ENCODE measurements at places on chromosomes 4 and X. TPM values are rescaled to one million over a fixed set of nuclear protein-coding genes. Genes with fewer than 3 reads are reported as not detected.

DNA sequence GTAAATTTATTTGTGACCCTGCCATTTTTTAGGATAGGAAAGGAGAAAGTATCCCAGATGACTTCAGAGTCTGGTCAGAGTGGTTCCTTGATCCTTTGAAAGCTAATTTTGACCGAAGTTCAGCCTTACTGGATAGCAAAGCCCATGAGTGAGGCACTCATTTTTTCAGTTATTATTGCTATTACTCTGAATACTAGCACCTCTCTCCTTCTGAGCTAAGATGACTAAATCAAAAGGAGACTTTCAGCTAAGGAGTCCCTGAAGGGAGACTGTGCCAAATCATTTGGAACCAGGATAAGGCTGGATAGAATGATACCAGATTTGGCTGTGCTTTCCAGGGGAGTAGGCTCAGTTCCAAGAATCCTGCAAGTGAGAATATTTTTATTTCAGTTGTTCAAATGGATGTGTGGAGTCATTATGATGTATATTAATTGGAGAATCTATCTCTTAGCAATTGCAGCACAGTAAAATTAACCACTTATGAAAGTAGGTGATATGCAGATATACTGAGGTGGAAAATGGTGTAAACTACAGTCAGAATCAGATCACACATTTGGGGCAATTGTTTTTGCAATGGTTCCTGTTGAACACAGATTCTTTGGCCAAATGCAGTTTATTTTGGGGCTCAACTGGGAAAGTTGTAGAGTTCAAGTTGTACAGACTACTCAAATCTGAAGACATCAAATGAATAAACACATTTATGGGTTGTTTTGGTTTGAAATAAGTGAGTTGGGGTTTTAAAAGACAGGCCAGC lies 1.2 kb downstream of the P2RY10 start:
- H3K36me3 ChIP-seq, result peaks cover 36% of the 10 kb centered on the region
- peak overlapping the region; percentile 95 for H3K4me3 ChIP-seq
- DNase-seq, result no peak

DNA sequence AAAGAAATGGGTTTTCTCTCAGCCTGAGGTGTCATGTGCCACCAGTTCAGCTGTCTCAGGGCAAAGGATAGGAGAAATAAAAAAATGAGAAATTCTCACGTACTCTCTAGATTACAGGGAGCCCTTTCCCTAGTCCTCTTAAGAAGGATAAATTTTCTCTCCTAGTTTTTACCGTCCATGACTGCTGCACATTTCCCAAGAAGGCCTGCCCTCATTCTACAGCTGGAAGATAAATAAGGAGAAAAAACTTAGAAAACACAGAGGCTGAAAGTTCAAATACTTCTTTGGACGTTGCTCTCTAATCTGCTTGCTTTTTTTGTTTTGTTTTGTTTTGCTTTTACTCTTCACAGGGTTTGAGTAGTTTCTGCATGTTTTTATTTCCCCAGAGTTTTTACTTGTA lies 211.9 kb downstream of the DCAF12L2 start:
- H3K27me3 ChIP-seq, result no peaks in the 10 kb centered on the region
- H3K36me3 ChIP-seq, result no peaks in the 10 kb centered on the region
- DNase-seq, result no peak
- no peak overlapping the region for H3K27ac ChIP-seq
- H3K4me3 ChIP-seq, result no peak overlapping the region
- H3K4me1 ChIP-seq, result no peaks in the 10 kb centered on the region

DNA sequence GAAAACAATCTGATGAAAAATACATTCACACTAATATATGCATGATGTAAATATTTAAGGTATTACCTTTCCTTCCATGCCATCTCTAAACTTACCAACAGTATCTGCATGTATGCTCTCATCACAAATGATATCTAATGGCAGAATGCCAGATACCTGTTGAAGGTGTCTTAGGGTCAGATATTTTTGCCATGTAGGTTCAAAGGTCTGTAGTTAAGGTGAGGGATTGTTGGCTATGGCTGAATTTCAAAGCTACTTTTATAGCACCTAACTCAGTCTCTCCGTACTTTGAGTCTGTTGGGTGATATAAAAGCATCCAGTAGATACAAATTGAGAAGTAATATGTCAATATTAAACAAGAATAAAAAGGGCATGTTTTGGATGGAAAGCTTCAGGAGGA lies 19.8 kb upstream of the ANTXR2 start:
- no peaks in the 10 kb centered on the region for H3K36me3 ChIP-seq
- H3K27ac ChIP-seq, result no peak overlapping the region
- H3K4me3 ChIP-seq, result no peak overlapping the region
- no peak for DNase-seq
- H3K4me1 ChIP-seq, result no peaks in the 10 kb centered on the region
- no peaks in the 10 kb centered on the region for H3K27me3 ChIP-seq

ATOH1 gene
- not detected for total RNA-seq

ETNPPL gene
- not detected for total RNA-seq

DNA sequence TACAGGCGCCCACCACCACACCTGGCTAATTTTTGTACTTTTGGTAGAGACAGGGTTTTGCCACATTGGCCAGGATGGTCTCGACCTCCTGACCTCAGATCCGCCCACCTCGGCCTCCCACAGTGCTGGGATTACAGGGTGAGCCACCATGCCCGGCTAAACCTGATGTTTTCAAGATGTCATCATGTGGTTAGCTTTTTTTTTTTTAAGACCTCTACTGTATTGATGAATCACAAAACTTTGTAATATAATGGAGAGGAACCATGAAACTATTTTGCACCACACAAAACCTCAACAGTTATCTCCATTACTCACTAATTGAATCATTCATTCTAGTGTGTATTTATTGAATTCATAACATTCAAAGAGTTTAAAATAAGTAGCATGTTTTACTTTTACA lies 94.7 kb upstream of the NEIL3 start:
- no peaks in the 10 kb centered on the region for H3K27me3 ChIP-seq
- no peak overlapping the region for H3K4me3 ChIP-seq
- no peaks in the 10 kb centered on the region for H3K36me3 ChIP-seq
- peak; percentile 16 for DNase-seq

Data from activated naive CD8-positive, alpha-beta T cell treated with anti-CD3 and anti-CD28 coated beads for 36 hours (primary cell).